Neural crest cell (in vitro differentiated cells): ENCODE measurements at places on chromosomes 16 and 17. TPM values are rescaled to one million over a fixed set of nuclear protein-coding genes. Genes with fewer than 3 reads are reported as not detected.

- H3K27me3 ChIP-seq, result no peaks in the 10 kb centered on the region
- H3K36me3 ChIP-seq, result peaks cover 8% of the 10 kb centered on the region
- peaks cover 7% of the 10 kb centered on the region for H3K4me1 ChIP-seq
- no peak overlapping the region for H3K4me3 ChIP-seq
- no peak overlapping the region for H3K27ac ChIP-seq
Measured at GRCh38 chr17:607361-608147, 107.1 kb downstream of the VPS53 start.

DNA sequence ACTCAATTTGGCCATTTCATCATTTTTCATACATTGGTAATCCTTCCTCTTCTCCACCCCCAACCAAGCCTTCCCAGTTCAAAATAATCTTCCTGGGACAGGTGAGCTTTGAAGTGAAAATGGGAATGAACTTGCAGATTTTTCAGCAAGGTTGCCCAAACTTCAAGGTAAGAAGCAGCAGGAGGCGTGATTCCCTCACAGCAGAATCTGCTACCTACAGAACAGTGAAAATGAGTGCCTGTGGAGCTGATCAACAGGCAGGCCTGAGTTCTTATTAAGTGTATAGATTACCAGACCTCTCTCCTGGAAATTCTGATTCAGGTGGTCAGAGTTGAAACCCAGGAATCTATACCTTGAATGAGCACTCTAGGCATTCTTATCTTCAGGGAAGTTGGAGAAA, 356.6 kb downstream of the RBFOX1 start:
- no peaks in the 10 kb centered on the region for H3K36me3 ChIP-seq
- peaks cover 19% of the 10 kb centered on the region for H3K27me3 ChIP-seq
- H3K4me3 ChIP-seq, result no peak overlapping the region
- DNase-seq, result no peak
- H3K4me1 ChIP-seq, result no peaks in the 10 kb centered on the region
- H3K27ac ChIP-seq, result no peak overlapping the region

GRCh38 chr17:61164517-61164916, 235.1 kb upstream of the TBX2 start:
- H3K4me1 ChIP-seq, result peaks cover 38% of the 10 kb centered on the region
- H3K36me3 ChIP-seq, result peaks cover 2% of the 10 kb centered on the region
- no peaks in the 10 kb centered on the region for H3K27me3 ChIP-seq

DNA sequence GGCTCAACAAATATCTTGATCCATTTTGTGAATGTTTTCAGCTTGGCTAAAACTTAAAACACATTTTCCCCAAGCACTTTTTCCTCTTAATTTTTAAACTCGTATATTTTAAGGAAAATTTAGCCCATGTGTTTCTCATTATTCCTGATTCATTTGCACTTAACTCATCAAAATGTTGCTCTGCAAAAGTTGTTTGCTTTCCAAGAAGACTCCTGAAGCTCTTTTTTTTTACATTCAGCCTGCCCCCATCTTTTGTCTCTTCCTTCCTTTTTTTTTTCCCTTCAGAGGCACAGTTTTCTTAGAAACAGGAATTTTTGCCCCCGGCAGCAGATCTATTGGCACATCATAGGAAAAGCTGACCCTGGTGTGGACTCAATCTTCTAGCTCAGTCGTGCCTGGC, 155.0 kb upstream of the SALL1 start:
- DNase-seq, result no peak
- no peak overlapping the region for H3K27ac ChIP-seq
- peaks cover 20% of the 10 kb centered on the region for H3K4me1 ChIP-seq

GRCh38 chr17:59725691-59726090, 18.2 kb downstream of the VMP1 start:
- no peaks in the 10 kb centered on the region for H3K27me3 ChIP-seq
- no peak overlapping the region for H3K27ac ChIP-seq
- DNase-seq, result no peak
- no peaks in the 10 kb centered on the region for H3K4me1 ChIP-seq
- H3K36me3 ChIP-seq, result no peaks in the 10 kb centered on the region

- no peaks in the 10 kb centered on the region for H3K36me3 ChIP-seq
- no peak for DNase-seq
- H3K4me1 ChIP-seq, result peaks cover 46% of the 10 kb centered on the region
- H3K4me3 ChIP-seq, result peak overlapping the region; percentile 19
Measured at GRCh38 chr17:9241371-9241712, 220.0 kb downstream of the NTN1 start.

- H3K36me3 ChIP-seq, result peaks cover 6% of the 10 kb centered on the region
- peak overlapping the region; percentile 83 for H3K4me3 ChIP-seq
- peak; percentile 42 for DNase-seq
- peaks cover 38% of the 10 kb centered on the region for H3K4me1 ChIP-seq
- no peaks in the 10 kb centered on the region for H3K27me3 ChIP-seq
- H3K27ac ChIP-seq, result peak overlapping the region; percentile 20
Measured at GRCh38 chr17:32483451-32484019, 3.3 kb upstream of the CDK5R1 start.

DNA sequence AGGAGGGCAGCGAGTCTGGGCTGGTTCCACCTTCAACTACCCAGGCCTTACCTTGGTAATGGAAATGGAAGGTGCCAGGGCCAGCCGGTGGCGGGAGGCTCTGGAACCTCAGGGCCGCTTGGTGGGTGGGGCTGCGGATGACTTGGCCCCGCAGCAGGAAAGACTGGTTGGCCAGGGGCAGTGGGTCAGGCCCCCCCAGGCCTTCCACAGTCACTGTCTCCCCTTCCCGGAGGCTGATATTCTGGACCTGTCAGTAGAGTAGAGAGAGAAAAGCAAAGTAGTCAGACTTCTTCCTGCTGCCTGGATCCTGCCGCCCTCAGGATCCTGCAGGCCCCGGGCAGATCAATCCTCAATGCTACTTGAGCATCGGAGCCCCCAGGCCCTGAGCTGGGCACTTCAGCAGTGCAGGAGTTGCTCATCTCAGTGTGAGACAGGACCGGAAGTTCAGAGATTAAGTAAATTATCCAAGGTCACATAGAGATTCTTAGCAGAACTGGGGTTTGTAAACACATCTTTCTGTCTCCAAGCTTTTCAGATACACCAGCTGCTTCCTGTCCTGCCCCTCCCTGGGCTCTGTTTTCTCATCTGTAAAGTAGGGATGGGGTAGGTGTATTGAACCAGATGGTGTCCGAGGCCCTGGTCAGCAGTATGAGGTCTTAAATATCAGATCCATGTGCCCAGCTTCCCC, 18.5 kb upstream of the PHF12 start:
- no peak overlapping the region for H3K4me3 ChIP-seq
- H3K36me3 ChIP-seq, result no peaks in the 10 kb centered on the region
- no peak for DNase-seq
- peaks cover 10% of the 10 kb centered on the region for H3K27me3 ChIP-seq
- H3K4me1 ChIP-seq, result peaks cover 45% of the 10 kb centered on the region

- H3K27me3 ChIP-seq, result peaks cover 29% of the 10 kb centered on the region
- no peak overlapping the region for H3K4me3 ChIP-seq
- no peak overlapping the region for H3K27ac ChIP-seq
- H3K4me1 ChIP-seq, result no peaks in the 10 kb centered on the region
Measured at GRCh38 chr16:86261379-86261778, 248.9 kb upstream of the FOXF1 start.

The CCR7 gene
- total RNA-seq, result 0.32 and 0.33 TPM in 2 replicates

The RND2 gene
- 15.3 and 17.8 TPM in 2 replicates for total RNA-seq

The LRRC46 gene
- total RNA-seq, result 0.84 and 1.4 TPM in 2 replicates

The KRTAP4-9 gene
- total RNA-seq, result not detected in 2 replicates

The SBK1 gene
- total RNA-seq, result 79.0 and 79.3 TPM in 2 replicates

The GPR139 gene
- total RNA-seq, result not detected in 2 replicates

The CCL11 gene
- total RNA-seq, result not detected in 2 replicates

The SNRNP25 gene
- total RNA-seq, result 79.1 and 85.6 TPM in 2 replicates
